Activated naive CD4-positive, alpha-beta T cell treated with Interleukin-2 at 50 U/mL for 16 hours (primary cell): ENCODE measurements at places on chromosomes 3 and 15.
A peak's percentile ranks its signal among the peaks of the same experiment; 100 is the strongest.

- no peak for DNase-seq
Measured at GRCh38 chr3:58585994-58586393, 8.8 kb upstream of the FAM107A start.

- DNase-seq, result no peak
Measured at GRCh38 chr3:34183114-34183513, 384.7 kb downstream of the PDCD6IP start.

- no peak for DNase-seq
Measured at GRCh38 chr3:29977360-29977759, 629.0 kb upstream of the TGFBR2 start.

GRCh38 chr3:56048946-56049345 lies 419.3 kb downstream of the ERC2 start:
- DNase-seq, result no peak

DNA sequence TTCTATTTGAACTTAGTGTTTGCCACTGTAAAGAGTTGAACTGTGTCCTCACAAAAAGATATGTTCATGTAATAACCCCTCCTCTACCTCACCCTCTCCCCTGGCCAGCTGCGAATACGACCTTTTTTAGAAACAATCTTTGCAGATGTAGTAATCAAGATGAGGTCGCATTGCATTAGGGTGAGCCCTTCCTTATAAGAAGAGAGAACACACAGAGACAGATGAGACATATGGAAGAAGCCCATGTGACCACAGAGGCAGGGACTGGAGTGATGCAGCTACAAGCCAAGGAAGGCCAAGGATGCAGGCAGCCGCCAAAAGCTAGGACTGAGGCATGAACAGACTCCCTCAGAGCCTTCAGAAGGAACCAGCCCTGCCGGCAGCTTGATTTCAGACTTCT lies 27.6 kb downstream of the GPR176 start:
- no peak for DNase-seq

DNA sequence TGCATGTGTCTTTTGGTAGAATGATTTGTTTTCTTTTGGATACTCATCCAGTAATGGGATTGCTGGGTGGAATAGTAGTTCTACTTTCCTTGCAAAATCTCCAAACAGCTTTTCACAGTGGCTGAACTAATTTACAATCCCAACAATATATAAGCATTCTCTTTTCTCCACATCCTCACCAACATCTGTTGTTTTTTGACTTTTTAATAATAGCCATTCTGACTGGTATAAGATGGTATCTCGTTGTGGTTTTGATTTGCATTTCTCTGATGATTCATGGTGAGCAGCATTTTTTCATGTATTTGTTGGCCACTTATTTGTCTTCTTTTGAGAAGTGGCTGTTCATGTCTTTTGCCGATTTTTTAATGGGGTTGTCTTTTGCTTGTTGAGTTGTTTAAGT lies 55.8 kb downstream of the ST8SIA2 start:
- DNase-seq, result no peak

DNA sequence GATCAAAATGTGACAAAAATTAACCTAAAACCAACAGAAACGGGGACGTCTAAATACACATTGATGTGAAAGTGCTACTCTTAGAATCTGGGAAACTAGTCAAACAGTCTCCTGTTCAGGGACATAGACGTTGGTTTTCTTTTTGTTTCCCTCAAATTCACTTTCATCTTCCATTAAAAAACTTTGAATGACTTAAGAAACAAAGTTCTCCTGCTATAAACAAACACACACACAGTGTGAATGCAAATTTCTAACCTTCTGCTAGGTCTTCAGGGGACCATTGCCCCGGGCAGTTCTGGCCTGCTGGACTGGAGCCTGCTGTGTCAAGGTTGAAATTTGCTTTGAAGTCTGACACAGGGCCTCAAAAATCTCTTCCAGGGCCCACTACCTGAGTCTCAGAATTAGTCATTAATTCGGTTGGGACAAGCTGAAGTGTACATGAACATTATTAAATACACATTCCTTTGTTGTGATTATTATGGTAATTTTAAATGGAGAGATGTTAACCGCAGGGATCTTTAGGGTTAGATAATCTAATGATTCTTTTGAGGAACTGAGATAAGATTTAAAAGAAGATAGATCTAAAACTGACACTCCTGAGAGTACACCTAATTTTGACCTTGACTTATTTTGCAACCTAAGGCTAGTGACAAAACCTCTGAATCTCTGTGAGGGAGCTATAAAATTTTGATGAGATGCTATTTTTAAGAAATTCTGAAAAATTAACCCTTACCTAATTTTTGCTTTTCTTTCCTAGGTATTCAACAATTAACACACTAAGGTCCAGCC lies 1260.4 kb downstream of the ROBO1 start:
- DNase-seq, result no peak

GRCh38 chr15:67884514-67885174 lies 44.8 kb upstream of the RNU6-1 start:
- DNase-seq, result peak; percentile 53

GRCh38 chr3:120052225-120052624 lies 42.0 kb downstream of the GSK3B start:
- no peak for DNase-seq

DNA sequence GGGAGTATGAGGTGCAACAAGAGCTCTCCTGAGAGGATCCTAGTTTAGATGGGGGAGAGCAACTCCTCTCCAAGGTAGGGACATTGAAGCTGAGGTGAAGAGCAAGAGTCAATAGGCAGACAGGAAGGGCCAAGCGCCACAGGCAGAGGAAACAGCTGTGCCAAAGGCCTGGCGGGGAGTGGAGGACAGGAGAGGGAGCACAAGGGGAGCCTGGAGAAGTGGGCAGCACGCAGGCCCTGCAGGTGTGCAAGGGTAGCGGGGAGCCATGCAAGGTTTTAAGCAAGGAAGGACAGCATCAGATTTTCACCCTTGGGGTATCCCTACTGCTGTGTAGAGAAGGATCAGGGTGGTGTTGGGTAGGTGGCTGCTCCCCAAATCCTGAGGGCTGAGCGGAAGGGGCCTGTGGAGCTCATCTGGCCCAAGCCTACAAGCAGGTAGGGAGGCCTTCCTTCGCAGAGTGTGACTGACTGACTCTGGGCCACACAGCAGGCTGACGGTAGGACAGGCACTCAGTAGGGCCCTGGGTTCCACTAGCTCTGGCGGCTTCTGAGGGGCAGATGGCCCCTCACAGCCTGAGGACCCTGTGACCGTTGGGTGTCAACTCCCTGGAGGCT lies 13.3 kb downstream of the CHST13 start:
- no peak for DNase-seq

- no peak for DNase-seq
Measured at GRCh38 chr15:81183439-81183775, 13.3 kb upstream of the IL16 start.

DNA sequence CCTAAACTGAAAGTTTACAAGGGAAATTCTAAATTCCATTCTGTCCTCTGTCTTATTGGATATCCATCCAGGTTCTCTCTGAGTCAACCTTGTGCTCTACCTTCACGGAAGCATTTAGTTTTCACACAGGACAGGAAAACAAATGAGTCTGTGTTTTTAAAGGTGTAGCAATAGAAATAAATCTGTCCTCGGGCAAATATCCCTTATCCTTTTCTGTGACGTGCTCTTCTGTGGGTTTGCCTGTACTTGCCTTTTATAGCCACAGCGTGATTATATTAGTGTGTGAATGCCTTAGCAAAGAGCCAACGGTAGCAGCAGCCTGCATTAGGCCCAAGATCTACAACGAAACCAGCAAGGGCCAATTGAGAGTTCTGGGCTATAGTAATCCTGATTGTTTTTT lies 127.2 kb upstream of the PLSCR5 start:
- DNase-seq, result no peak

GRCh38 chr3:76024640-76025039 lies 239.3 kb upstream of the ZNF717 start:
- no peak for DNase-seq

DNA sequence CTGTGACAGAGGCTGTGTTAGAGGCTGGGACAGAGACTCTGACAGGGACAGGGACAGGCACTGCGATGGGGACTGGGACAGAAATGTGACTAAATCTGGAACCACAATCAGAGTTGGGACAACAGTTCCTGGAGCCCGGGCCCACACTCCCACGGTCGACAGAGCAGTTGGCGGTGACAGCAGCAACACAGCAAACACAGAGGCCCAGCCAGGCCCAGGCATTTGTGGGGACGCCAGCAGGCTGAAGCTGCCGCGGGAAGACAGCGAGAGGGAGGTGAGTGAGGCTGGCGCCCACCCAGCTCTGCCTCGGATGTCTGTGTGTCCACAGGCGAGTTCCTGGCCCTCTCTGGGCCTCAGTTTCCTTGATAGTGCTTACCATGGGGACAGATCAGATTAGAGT lies 9.3 kb upstream of the HCN4 start:
- DNase-seq, result no peak

- no peak for DNase-seq
Measured at GRCh38 chr3:99909714-99910495, 92.2 kb downstream of the CMSS1 start.

- DNase-seq, result no peak
Measured at GRCh38 chr15:66622591-66623022, 56.8 kb upstream of the LCTL start.
